ENCODE measurements at places on chromosomes 4 and X.
A peak's percentile ranks its signal among the peaks of the same experiment; 100 is the strongest.

DNA sequence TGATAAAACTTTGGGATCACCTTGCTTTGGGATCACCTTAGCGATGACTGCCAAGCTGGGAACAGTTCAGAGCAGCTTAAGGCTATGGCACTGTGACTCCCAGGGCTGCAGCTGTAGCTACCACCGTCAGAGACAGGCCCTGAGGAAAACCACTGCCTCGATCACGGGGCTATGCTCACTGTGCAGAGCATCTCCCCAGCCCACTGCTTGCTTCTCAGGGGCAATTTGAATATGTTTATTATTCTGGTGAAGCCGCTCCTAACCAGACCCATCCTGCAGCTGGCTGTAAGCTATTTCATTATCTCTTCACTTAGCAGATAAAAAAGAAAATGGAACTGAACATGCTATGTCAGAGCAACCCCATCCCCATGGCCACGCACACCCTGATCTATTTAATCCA, 328.5 kb downstream of the EVC2 start:
- DNase-seq: no peak

GRCh38 chr4:35106091-35106734, 1138.1 kb downstream of the ARAP2 start:
- DNase-seq: no peak

- DNase-seq: peak; percentile 21
Observed at GRCh38 chr4:145736241-145736831, 56.4 kb downstream of the C4orf51 start.

- DNase-seq: no peak
Observed at GRCh38 chrX:153739754-153740486, 15.3 kb downstream of the ABCD1 start.

GRCh38 chrX:11778230-11778629, 20.2 kb downstream of the MSL3 start:
- DNase-seq: no peak

Data from transverse colon (tissue), 4 donors.